ENCODE measurements at places on chromosomes 1 and 21.

GRCh38 chr1:113178106-113178505 lies 105.1 kb downstream of the LRIG2 start:
- DNase-seq = no peak

GRCh38 chr1:24793447-24794129 lies 48.3 kb downstream of the CLIC4 start:
- DNase-seq = no peak

GRCh38 chr1:47924270-47925048 lies 72.7 kb downstream of the TRABD2B start:
- no peak for DNase-seq

DNA sequence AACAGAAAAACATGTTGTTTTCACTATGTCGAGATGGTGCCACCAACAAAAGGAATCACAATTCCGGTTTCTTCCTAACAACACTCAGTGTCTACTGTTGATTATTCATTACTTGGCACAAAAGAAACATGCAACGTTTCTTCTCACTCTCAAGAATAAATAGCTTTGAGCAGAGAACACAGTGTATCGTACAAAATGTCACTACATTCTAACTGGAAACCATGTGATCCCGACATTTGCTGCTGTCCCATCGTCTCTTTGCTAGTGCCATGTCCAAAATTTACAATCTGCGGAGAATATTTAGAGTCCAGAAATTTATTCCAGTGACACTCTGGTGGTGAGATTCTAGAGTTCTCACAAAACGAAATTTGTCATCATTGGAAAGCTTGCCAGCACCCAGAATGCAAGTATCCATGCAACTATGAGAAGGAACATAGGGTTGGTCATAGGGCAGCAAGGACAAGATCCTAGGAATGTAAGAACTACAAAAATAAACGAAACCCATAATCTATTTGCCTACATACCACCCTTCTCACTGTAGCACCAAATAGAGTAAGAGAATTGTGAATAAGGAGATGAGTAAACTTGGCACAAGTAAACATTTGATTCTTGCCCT lies 505.1 kb downstream of the LTN1 start:
- DNase-seq = no peak

DNA sequence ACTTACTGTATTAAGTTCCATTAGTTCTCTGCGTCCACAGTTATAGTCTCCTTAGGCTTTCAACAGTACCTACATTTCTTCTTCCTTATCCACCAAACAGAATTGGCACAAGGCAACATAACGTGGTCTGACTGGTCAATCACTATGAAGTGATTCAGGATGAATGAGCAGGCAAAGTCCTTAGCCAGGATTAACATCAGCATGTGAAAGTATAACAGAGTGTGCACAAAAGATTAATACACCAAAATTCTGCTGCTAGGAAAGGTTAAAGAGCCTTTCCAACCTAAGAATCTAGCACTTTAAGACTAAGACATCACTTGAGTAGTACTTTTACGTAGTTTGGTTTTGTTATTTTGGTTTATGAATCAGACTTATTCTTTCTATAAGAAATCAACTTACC lies 15.8 kb downstream of the DEPDC1 start:
- no peak for DNase-seq

DNA sequence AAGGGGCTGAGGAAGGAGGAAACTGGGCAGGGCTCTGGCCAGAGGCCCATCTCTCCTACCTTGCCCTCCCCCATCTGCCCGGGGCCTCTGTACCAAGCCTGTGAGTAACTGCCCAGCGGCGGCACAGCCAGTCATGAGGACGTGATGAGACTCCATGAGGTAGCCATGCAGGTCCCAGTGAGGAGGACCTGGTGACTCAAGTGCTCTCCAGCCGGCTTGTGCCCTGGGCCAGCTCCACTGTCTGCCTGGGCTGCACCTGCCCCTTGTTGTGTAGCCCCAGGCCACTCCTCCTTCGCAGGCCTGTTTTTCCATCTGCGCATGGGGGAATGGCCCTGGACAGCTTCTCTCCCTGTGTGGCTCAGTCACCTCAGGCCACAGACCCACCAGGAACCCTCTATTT lies 42.0 kb upstream of the PADI1 start:
- DNase-seq = no peak

DNA sequence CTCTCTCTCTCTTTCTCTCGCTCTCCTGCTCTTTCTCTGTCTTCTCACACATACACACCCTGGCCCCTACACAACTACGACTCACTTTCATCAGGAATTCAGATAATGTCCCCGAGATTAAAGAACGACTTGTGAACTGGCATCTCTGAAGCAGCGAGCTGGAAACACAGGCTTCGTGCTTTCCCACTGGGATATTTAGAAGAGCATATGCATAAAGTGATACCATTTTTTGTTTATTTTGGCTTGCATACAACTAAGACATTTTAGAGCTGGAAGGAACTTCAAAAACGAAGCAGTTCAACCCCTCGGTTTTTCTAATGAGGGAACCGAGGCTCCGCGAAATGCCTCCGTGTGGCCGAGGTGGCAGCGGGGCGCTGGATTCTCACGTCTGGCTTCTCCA lies 88.6 kb downstream of the ZBTB18 start:
- DNase-seq = no peak

DNA sequence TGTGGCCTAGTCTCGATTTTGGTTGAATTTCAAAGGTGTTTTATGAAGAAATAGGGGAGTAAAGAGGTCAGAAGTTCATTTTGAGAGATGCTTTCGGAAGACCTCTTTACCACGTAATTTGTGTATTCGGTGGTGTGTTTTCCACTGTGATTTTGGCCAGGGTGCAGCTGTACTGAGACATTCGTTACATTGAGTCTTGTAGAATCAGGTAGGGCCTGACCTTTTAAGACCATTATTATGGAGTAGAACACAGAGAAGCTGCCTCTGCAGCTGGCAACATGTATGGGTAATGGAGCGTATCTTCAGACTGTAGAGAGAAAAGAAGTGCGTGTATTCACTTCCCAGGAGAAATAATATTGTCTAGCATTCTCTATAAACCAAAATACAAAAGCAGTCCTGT lies 326.5 kb downstream of the PDE4B start:
- no peak for DNase-seq

- DNase-seq = no peak
Observed at GRCh38 chr1:151324390-151324930, 2.8 kb downstream of the PI4KB start.

DNA sequence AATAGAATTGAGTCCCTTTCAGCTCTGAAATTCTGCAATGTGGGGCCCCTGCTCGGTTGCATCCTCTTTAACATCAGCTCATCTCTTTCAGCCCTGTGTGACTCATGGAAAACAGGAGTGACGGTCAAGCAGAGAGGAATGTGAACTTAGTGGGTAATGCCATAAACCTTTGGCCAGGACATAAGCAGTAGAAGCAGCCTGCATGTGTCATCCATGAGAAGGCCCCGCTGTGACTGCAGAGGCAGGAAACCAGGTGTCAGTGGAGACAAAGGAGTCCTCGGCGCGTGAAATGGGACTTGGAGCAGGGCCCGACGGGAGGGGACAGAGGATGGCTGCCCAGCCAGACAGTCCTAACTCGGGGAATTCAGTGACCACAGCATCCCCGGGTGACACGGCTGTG lies 21.1 kb upstream of the EPHB2 start:
- DNase-seq = no peak

- no peak for DNase-seq
Observed at GRCh38 chr1:164958982-164959768, 397.3 kb downstream of the LMX1A start.

DNA sequence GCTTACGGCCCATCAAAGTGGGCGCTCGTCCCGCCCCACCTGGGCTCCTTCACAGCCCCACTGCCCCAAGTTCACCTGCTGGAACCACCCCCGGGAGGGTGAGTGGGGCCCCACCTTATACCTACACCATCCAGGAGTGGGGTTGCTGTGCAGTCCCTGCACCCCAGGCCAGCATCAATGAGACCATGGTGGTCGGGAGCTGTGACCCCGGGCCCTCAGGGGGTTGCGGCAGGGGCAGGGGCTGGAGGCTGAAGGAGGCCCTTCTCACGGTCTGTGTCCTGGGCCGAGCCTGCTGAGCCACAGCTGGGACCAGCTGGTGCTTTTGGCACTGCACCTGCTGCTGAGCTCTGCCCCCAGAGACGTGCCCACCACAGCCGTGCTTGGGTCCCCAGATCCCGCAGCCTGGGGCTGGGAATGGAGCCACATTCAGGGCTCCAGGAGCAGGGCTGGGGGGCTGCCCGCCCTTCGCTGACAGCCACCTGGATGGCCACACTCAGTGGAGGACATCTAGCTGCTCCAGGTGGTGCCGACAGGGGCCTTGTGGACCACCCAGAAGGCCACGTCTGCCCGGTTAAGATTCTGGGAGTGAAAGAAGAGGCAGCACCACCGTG lies 17.4 kb downstream of the ACTRT2 start:
- no peak for DNase-seq

- DNase-seq = no peak
Observed at GRCh38 chr1:95124342-95124741, 7.2 kb downstream of the TLCD4 start.

GRCh38 chr1:111596499-111596898 lies 23.1 kb upstream of the RAP1A start:
- DNase-seq = no peak

- DNase-seq = no peak
Observed at GRCh38 chr1:93668121-93668520, 13.5 kb downstream of the BCAR3 start.

Measured in stimulated activated CD8-positive, alpha-beta memory T cell treated with anti-CD3 and anti-CD28 coated beads, Interleukin-4, amount 100 ng/mL, for 1 hour (primary cell).